ENCODE measurements at places on chromosomes 13 and 19. TPM values are rescaled to one million over a fixed set of nuclear protein-coding genes. Genes with fewer than 3 reads are reported as not detected.

Gene TEAD2
- total RNA-seq = 18.8 TPM

Gene MUC16
- total RNA-seq = 34.2 TPM

Gene TMPRSS9
- not detected for total RNA-seq

Gene RABAC1
- total RNA-seq = 223 TPM

Gene TEKTIP1
- 0.22 TPM for total RNA-seq

Gene PNMA8A
- under 0.01 TPM for total RNA-seq

Gene KLK4
- not detected for total RNA-seq

Gene CYP2F1
- total RNA-seq = not detected

Gene USPL1
- 20.4 TPM for total RNA-seq

Gene KMT5C
- 10.5 TPM for total RNA-seq

Gene OR7D2
- total RNA-seq = not detected

Gene GRIN2D
- 3.9 TPM for total RNA-seq

Gene DCLK1
- 0.39 TPM for total RNA-seq

Gene PCP2
- total RNA-seq = not detected

All from placental epithelial cell (primary cell).